ENCODE measurements at places on chromosomes 5 and 9. TPM values are rescaled to one million over a fixed set of nuclear protein-coding genes. Genes with fewer than 3 reads are reported as not detected.

The AGXT2 gene
- not detected for total RNA-seq

The ECPAS gene
- 78.9 TPM for total RNA-seq

The SLC46A2 gene
- total RNA-seq = not detected

The FST gene
- 141 TPM for total RNA-seq

The APBA1 gene
- total RNA-seq = 3.8 TPM

The MEGF10 gene
- total RNA-seq = not detected

- DNase-seq = no peak
- no peaks in the 10 kb centered on the region for H3K27me3 ChIP-seq
- H3K27ac ChIP-seq = no peak overlapping the region
These were observed 1431.4 kb upstream of the CDH18 start for GRCh38 chr5:21419383-21419782.

GRCh38 chr9:136754059-136754572 lies 3.9 kb downstream of the LCN8 start:
- no peak overlapping the region for H3K27ac ChIP-seq
- peaks cover 6% of the 10 kb centered on the region for H3K27me3 ChIP-seq
- DNase-seq = no peak
- no peak overlapping the region for H3K4me3 ChIP-seq

GRCh38 chr9:32704343-32704742 lies 68.9 kb upstream of the TAF1L start:
- DNase-seq = no peak
- no peak overlapping the region for H3K4me3 ChIP-seq
- no peaks in the 10 kb centered on the region for H3K36me3 ChIP-seq
- H3K4me1 ChIP-seq = no peaks in the 10 kb centered on the region

DNA sequence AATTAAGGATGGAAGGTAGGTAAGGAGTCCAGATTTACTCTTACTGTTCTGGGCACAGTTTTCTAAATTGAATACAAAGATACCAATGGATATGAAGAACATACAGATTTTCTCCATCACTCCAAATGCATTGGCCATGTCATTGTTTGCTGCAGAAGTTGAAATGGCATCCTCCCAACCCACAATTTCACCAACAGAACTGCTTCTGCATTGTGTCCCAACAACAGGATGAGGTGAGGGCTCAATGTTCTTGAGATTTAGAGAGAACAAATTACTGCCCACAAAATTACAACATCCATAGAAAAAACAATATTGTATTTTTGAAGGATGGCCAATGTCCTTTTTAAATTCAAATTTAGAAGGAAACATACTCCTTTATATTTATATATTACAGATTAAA lies 88.9 kb downstream of the NUDT12 start:
- no peaks in the 10 kb centered on the region for H3K36me3 ChIP-seq
- no peak overlapping the region for H3K27ac ChIP-seq
- H3K27me3 ChIP-seq = no peaks in the 10 kb centered on the region
- H3K4me3 ChIP-seq = no peak overlapping the region
- DNase-seq = no peak

DNA sequence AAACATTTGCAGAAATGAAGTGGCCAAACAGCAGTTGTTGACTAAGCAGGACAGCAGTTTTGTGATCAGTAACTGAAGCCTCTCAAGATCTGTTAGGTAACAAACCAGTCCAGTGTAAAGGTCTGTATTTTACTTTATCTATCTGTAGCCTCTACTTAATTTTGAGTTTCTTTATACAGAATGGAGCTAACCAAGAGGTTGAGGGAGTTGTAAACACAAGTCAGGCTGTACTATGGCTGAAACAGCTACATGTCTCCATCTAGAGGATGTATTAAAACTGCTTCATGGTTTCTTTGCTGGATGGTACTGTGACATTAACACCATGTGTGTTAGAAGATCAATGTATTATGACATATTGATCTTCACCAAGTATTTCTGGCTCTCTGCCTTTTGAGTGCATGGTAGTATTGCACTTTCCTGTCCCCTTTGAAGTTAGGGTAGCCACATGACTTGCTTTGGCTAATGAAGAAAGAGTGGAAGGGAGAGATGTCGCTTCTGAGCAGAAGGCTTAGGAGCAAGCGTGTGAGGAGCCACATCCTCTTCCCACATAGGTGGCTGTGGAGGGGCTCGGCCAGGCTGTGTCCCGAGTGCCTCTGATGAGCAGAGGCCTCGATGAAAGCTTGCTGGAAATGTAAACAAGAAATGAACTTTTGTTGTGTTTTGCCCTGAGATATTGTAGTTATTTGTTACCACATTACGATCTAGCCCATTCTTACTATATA lies 105.6 kb upstream of the PCA3 start:
- DNase-seq = peak; percentile 76
- H3K4me3 ChIP-seq = no peak overlapping the region
- peaks cover 4% of the 10 kb centered on the region for H3K27me3 ChIP-seq
- peaks cover 9% of the 10 kb centered on the region for H3K4me1 ChIP-seq

DNA sequence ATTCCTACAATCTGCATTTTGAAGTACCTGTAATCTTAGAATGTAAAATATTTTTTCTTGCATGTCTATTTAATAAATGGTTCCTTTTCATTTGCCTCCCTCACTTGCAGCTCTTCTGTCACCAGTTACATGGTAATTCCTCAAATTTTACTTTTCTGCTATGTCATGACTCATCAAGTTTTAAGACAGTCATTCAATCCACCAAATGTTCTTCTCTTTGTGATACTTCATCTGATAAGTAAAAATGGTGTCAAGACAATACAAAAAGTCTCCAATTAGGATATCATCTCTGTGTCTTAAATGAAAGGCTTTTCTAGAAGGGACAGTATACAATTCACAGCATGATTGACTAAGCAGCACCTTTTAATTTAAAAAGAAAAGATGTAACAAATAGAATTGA lies 104.9 kb upstream of the FTMT start:
- H3K36me3 ChIP-seq = no peaks in the 10 kb centered on the region
- H3K4me3 ChIP-seq = no peak overlapping the region
- no peaks in the 10 kb centered on the region for H3K4me1 ChIP-seq
- DNase-seq = no peak
- H3K27ac ChIP-seq = no peak overlapping the region
- H3K27me3 ChIP-seq = no peaks in the 10 kb centered on the region

- H3K27me3 ChIP-seq = peaks cover 7% of the 10 kb centered on the region
- no peak overlapping the region for H3K4me3 ChIP-seq
- H3K36me3 ChIP-seq = no peaks in the 10 kb centered on the region
- no peak overlapping the region for H3K27ac ChIP-seq
- no peak for DNase-seq
These were observed 124.7 kb upstream of the TNPO1 start for GRCh38 chr5:72691751-72692150.

GRCh38 chr5:131513780-131514179 lies 121.2 kb downstream of the RAPGEF6 start:
- no peak for DNase-seq
- no peaks in the 10 kb centered on the region for H3K27me3 ChIP-seq
- H3K4me1 ChIP-seq = peaks cover 9% of the 10 kb centered on the region
- H3K4me3 ChIP-seq = no peak overlapping the region
- no peak overlapping the region for H3K27ac ChIP-seq
- H3K36me3 ChIP-seq = peaks cover 3% of the 10 kb centered on the region

GRCh38 chr9:88538311-88539085 lies 3.5 kb downstream of the NXNL2 start:
- peaks cover 15% of the 10 kb centered on the region for H3K4me1 ChIP-seq
- H3K36me3 ChIP-seq = no peaks in the 10 kb centered on the region
- H3K27me3 ChIP-seq = no peaks in the 10 kb centered on the region
- H3K4me3 ChIP-seq = no peak overlapping the region
- no peak for DNase-seq

- H3K4me3 ChIP-seq = no peak overlapping the region
- H3K36me3 ChIP-seq = no peaks in the 10 kb centered on the region
- 0 out of 2 replicates have a peak, but pooled peaks cover 2% of the 10 kb centered on the region for H3K4me1 ChIP-seq
- DNase-seq = no peak
- no peak overlapping the region for H3K27ac ChIP-seq
- H3K27me3 ChIP-seq = peaks cover 5% of the 10 kb centered on the region
These were observed 17.4 kb downstream of the EGR1 start for GRCh38 chr5:138482638-138483037.

GRCh38 chr9:71916834-71917534 lies 5.5 kb downstream of the C9orf85 start:
- peaks cover 4% of the 10 kb centered on the region for H3K4me1 ChIP-seq
- no peak overlapping the region for H3K4me3 ChIP-seq
- H3K27me3 ChIP-seq = no peaks in the 10 kb centered on the region
- H3K36me3 ChIP-seq = no peaks in the 10 kb centered on the region

GRCh38 chr5:56095579-56096102 lies 100.9 kb upstream of the IL6ST start:
- no peaks in the 10 kb centered on the region for H3K27me3 ChIP-seq
- no peaks in the 10 kb centered on the region for H3K36me3 ChIP-seq
- peaks cover 4% of the 10 kb centered on the region for H3K4me1 ChIP-seq
- no peak overlapping the region for H3K4me3 ChIP-seq
- no peak overlapping the region for H3K27ac ChIP-seq
- no peak for DNase-seq

DNA sequence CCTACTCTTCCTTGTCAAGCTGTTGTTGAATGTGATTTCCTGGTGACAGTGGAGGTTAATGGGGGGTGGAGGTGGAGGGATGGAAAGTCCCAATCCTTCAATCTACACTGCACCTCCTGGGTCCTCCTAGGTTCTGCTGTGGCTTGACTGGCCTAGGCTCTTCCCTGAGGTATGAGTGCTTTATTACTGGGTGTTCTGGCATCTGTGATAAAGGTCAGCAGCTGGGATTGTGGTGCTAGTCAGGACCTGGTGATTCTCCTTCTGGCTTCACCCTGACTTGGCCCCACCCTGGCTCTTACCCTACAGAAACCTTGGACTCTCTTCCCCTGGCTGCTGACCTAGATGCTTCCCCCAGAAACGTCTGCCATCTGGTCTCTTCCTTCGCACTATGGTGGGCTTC lies 194.3 kb downstream of the ARHGEF28 start:
- no peaks in the 10 kb centered on the region for H3K36me3 ChIP-seq
- H3K27ac ChIP-seq = no peak overlapping the region
- H3K4me3 ChIP-seq = no peak overlapping the region
- H3K27me3 ChIP-seq = no peaks in the 10 kb centered on the region
- H3K4me1 ChIP-seq = peaks cover 31% of the 10 kb centered on the region

- H3K4me1 ChIP-seq = no peaks in the 10 kb centered on the region
- H3K4me3 ChIP-seq = peak within 1 kb of the TSS; percentile 57
- H3K27me3 ChIP-seq = no peaks in the 10 kb centered on the region
- DNase-seq = peak; percentile 27
These were observed at the start of gene ZFP2 for GRCh38 chr5:178895615-178896571. Gene ZFP2, plus strand, starts transcription at chr5:178895913. Its CDS starts 35,401 bp downstream, at chr5:178931314.

GRCh38 chr5:33338336-33339110 lies 102.2 kb upstream of the TARS1 start:
- no peaks in the 10 kb centered on the region for H3K27me3 ChIP-seq
- H3K4me1 ChIP-seq = peaks cover 7% of the 10 kb centered on the region
- no peaks in the 10 kb centered on the region for H3K36me3 ChIP-seq

DNA sequence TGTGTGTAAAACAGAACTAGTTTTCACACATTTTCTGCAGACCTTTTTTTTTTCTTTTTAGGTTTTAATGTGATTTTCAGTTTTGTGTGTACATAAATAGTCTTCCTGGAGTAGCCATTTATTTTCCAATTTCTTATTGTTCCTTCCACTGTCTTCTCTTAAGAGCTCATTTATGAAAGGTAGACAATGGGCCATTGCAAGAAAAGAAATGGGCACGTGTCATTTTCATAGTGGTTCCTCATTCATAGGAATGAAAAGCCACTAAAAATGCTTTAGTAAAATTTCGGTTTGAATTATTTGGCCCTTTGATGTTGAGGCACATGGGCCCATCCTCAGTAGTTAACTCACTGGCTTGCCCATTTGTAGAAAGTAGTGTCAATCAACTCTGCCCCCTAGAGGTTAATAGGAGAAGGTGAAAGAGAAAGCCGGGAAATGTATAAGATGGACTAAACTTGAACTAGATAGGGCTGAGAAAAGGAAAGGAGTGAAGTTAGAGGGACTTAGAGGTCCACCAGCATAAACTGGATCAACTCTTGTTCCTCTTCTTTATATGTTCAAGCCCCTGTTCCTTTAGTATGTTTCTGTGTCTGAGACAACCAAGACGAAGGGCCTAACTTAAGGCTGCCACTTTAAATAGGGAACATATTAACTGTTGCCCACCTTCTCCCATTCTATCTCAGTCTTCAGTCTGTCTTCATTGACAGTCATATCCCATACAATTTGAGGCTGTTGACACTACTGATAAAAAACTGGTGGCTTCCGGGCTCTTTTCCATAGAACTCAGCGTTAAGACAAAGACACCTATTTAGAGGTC lies 72.6 kb downstream of the SMARCA2 start:
- peak; percentile 52 for DNase-seq
- no peak overlapping the region for H3K4me3 ChIP-seq
- no peaks in the 10 kb centered on the region for H3K4me1 ChIP-seq
- H3K36me3 ChIP-seq = peaks cover 19% of the 10 kb centered on the region
- no peaks in the 10 kb centered on the region for H3K27me3 ChIP-seq

- H3K36me3 ChIP-seq = peaks cover 7% of the 10 kb centered on the region
- peak within 1 kb of the TSS; percentile 96 for H3K4me3 ChIP-seq
- H3K27me3 ChIP-seq = peaks cover 4% of the 10 kb centered on the region
These were observed at the start of gene PTGES2 for GRCh38 chr9:128127568-128127989. Gene PTGES2, minus strand, starts transcription at chr9:128127729. Its CDS starts 12 bp downstream, at chr9:128127717.

GRCh38 chr5:558326-558725 lies 34.1 kb upstream of the SLC9A3 start:
- H3K27me3 ChIP-seq = peaks cover 17% of the 10 kb centered on the region
- DNase-seq = no peak
- no peak overlapping the region for H3K27ac ChIP-seq
- H3K4me3 ChIP-seq = no peak overlapping the region

- peaks cover 2% of the 10 kb centered on the region for H3K4me1 ChIP-seq
- H3K36me3 ChIP-seq = no peaks in the 10 kb centered on the region
- no peak overlapping the region for H3K27ac ChIP-seq
- DNase-seq = no peak
These were observed 616.0 kb downstream of the ACTL7B start for GRCh38 chr9:108239696-108240321.

DNA sequence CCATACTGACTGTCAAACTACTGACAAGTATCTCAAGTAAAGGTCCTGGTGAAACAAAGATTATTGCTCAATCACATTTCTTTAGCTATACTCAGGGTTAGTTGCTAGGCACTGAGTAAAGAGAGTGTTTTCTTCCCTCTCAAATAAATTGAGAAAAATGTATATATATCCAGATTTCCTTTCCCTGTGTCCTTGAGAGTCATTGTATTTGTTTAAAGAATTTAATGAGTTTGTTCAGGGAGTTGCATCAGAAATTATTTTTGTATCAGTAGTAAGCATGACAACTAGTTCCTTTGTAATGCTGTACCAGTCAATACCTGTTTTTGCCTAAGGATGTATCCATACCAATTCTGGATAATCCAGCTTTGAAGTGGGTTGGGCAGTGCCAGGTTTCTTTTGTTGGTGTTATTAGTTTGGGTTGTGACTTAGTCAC lies 3.2 kb upstream of the ANKHD1 start:
- H3K27me3 ChIP-seq = no peaks in the 10 kb centered on the region
- H3K27ac ChIP-seq = no peak overlapping the region
- no peaks in the 10 kb centered on the region for H3K36me3 ChIP-seq
- no peak overlapping the region for H3K4me3 ChIP-seq

DNA sequence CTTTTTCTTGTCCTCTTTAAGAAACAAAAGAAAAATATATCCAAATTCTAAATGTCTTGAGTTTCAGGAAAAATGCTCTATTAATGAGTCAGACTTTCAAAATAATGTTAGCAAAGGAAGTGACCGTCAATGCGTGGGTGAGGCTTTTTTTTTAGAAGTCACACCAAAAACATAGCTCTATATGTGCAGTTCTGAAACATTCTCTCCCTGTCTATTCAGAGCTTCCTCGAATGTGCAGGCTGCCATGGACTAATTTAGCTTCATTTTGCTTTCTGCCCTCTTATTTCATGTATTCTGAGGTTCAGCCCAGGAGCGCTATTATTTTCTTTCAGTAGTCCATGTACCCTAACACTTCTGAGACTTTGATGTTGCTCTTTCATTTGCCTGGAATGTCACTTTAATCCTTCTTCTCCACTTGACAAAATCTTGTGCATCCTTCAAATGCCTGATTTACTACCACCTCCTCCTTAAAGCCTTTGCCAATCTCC lies 72.5 kb upstream of the RASA1 start:
- H3K4me1 ChIP-seq = peaks cover 16% of the 10 kb centered on the region
- H3K36me3 ChIP-seq = no peaks in the 10 kb centered on the region
- H3K27me3 ChIP-seq = no peaks in the 10 kb centered on the region
- H3K4me3 ChIP-seq = no peak overlapping the region
- H3K27ac ChIP-seq = peak overlapping the region; percentile 8

Data from IMR-90 (cell line).